Activated CD4-positive, alpha-beta memory T cell treated with anti-CD3 and anti-CD28 coated beads, Interleukin-2, amount 10 ng/mL, durations not matched to agents 7 days and 5 days (primary cell): ENCODE measurements at places on chromosomes 6 and 20. TPM values are rescaled to one million over a fixed set of nuclear protein-coding genes. Genes with fewer than 3 reads are reported as not detected.

DNA sequence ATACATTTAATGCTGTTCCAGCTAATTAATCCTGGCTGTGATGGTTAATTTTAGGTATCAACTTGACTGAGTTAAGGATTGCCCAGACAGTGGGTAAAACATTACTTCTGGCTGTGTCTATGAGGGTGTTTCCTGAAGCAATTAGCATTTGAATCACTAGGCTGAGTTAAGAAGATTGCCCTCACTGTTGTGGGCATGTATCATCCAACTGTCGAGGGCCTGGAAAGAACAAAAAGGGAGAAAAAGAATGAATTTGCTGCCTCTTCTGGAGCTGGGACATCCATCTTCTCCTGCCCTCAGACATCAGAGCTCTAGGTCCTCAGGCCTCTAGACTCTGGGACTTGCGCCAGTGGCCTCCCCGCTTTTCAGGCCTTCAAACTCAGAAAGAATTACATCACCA lies 34.3 kb downstream of the SDHAF4 start:
- no peak overlapping the region for H3K4me3 ChIP-seq
- H3K36me3 ChIP-seq: peaks cover 8% of the 10 kb centered on the region
- peaks cover 7% of the 10 kb centered on the region for H3K4me1 ChIP-seq
- no peaks in the 10 kb centered on the region for H3K27me3 ChIP-seq
- no peak for DNase-seq

Gene FNDC1
- not detected for total RNA-seq

GRCh38 chr20:37520419-37520955 lies 563 bp upstream of the NNAT start:
- peaks cover 29% of the 10 kb centered on the region for H3K36me3 ChIP-seq
- no peak for DNase-seq
- H3K4me1 ChIP-seq: peaks cover 23% of the 10 kb centered on the region
- no peak overlapping the region for H3K27ac ChIP-seq
- no peaks in the 10 kb centered on the region for H3K27me3 ChIP-seq

DNA sequence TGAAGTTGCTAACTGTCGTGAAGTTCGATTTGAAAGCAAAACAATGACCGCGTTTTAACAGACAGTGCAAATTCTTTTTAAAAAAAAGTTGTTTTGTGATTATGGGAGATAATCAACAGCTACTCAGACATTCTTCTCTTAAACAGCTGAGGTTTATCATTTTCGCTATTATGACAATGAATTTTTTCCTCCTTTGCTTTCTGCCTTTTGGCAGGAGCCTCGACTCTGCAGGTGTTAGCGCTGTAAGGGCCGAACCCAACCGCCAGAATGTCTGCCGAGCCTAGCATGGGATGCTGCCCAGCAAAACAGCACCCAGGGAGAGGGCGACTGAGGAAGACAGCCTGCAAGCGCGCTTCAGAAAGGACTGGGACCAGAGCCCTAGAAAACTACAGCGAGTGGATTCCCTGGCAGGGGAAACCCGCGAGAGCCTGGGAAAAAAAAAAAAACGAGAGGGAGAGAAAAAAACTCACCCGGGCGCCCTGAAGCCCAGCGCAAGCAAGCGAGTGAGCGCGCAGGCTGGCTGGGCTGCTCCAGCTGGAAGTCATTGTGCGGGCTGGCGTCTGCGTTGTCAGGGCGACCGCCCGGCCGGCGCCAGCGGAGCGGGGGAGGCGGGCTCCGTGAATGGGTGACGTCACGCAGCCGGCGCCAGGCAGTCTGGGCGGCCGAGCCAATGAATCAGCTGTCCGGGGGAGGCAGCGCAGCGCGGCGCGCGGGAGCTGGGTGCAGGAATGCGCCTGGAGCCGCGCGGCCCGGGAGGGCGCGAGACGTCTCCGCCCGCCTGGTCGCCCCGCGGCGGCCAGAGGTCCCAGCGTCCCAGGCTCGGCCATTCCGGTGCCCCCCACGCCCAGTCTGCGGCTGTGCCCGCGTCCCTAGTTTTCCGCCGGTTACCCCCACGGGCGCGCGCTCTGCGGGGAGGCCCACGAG lies 32.7 kb upstream of the ID4 start:
- peaks cover 20% of the 10 kb centered on the region for H3K27me3 ChIP-seq
- H3K4me3 ChIP-seq: peak overlapping the region; percentile 33
- H3K27ac ChIP-seq: no peak overlapping the region

DNA sequence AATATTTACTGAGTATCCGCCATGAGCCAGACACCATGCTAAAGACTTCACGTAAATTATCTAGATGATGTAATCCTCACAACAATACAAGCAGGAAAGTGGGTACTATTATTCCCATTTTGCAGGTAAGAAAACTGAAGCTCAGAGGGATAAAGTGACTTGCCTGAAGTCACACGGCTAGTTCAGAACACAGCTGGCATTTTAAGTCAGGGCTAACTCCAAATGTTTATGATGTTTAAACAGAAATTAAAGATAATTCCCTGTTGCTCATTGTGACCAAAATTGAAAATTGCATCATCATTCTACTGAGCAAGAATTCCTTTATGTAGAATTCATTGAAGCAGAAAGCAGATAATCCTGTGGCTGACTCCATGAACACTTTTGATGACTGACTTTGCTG lies 71.3 kb upstream of the STXBP5 start:
- H3K4me1 ChIP-seq: peaks cover 2% of the 10 kb centered on the region
- DNase-seq: no peak
- no peak overlapping the region for H3K4me3 ChIP-seq
- no peak overlapping the region for H3K27ac ChIP-seq
- no peaks in the 10 kb centered on the region for H3K36me3 ChIP-seq
- H3K27me3 ChIP-seq: no peaks in the 10 kb centered on the region

- H3K36me3 ChIP-seq: no peaks in the 10 kb centered on the region
- H3K27me3 ChIP-seq: no peaks in the 10 kb centered on the region
- H3K4me1 ChIP-seq: no peaks in the 10 kb centered on the region
- H3K27ac ChIP-seq: no peak overlapping the region
These were observed 102.7 kb downstream of the PTPRK start for GRCh38 chr6:128417698-128418097.

GRCh38 chr6:134628154-134628553 lies 310.2 kb upstream of the SGK1 start:
- H3K27ac ChIP-seq: no peak overlapping the region
- H3K4me1 ChIP-seq: peaks cover 12% of the 10 kb centered on the region
- H3K27me3 ChIP-seq: peaks cover 4% of the 10 kb centered on the region

- no peak overlapping the region for H3K4me3 ChIP-seq
- peaks cover 51% of the 10 kb centered on the region for H3K36me3 ChIP-seq
- no peak overlapping the region for H3K27ac ChIP-seq
These were observed 9.6 kb downstream of the DYNLRB1 start for GRCh38 chr20:34525709-34526416.

GRCh38 chr6:132952031-132952867 lies 137.9 kb downstream of the RPS12 start:
- DNase-seq: no peak
- no peaks in the 10 kb centered on the region for H3K4me1 ChIP-seq
- peaks cover 36% of the 10 kb centered on the region for H3K27me3 ChIP-seq
- no peak overlapping the region for H3K4me3 ChIP-seq

GRCh38 chr6:140879946-140880345 lies 1252.8 kb upstream of the GJE1 start:
- no peaks in the 10 kb centered on the region for H3K36me3 ChIP-seq
- H3K27me3 ChIP-seq: no peaks in the 10 kb centered on the region
- H3K4me3 ChIP-seq: no peak overlapping the region
- no peak for DNase-seq
- no peak overlapping the region for H3K27ac ChIP-seq
- H3K4me1 ChIP-seq: no peaks in the 10 kb centered on the region

GRCh38 chr6:147742440-147742839 lies 233.9 kb downstream of the SAMD5 start:
- no peaks in the 10 kb centered on the region for H3K36me3 ChIP-seq
- H3K4me1 ChIP-seq: no peaks in the 10 kb centered on the region
- H3K4me3 ChIP-seq: no peak overlapping the region
- H3K27ac ChIP-seq: no peak overlapping the region

Gene PCED1A
- total RNA-seq: 25.0 TPM

DNA sequence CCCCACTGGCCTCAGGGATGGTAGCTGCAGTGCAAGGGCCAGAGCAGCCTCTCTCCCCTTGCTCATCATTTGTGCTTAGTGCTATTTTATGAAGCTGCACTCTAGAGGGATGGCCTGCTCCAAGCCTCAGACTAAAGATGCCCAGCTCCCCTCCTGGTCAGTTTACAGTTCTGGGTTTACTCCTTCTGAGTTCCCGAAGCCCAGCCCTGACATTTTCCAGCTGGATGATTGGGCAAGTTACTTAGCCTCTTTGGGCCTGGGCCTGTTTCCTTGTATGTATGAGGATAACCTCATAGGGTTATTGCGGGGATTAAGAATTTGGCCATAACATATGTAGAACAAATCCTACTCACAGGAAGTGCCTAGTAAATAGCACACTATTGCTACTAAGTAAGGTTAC lies 31.8 kb upstream of the EMILIN3 start:
- no peaks in the 10 kb centered on the region for H3K36me3 ChIP-seq
- H3K27me3 ChIP-seq: no peaks in the 10 kb centered on the region
- DNase-seq: no peak
- H3K4me1 ChIP-seq: no peaks in the 10 kb centered on the region

DNA sequence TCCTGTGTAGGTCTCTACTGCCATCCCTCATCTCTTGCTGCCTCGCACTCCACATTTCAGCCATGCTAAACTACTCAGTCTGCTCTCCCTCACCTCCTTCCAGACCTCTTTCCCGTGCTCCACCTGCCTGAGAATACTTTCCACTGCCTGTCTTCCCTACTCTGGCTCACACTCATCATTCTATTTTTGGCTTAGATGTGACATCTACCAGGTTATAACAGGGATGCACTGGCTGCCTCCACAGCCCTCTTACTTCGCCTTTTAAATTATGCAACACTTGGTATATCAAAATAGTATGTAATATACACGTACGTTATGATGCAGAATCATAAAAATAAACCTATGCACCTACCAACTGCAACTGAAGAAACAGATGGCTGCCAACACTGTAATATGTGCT lies 222.8 kb upstream of the DTNBP1 start:
- peaks cover 4% of the 10 kb centered on the region for H3K27me3 ChIP-seq
- no peak overlapping the region for H3K4me3 ChIP-seq
- H3K36me3 ChIP-seq: no peaks in the 10 kb centered on the region
- DNase-seq: no peak
- H3K27ac ChIP-seq: no peak overlapping the region

GRCh38 chr6:38067263-38067980 lies 247.9 kb downstream of the ZFAND3 start:
- no peaks in the 10 kb centered on the region for H3K27me3 ChIP-seq
- peaks cover 15% of the 10 kb centered on the region for H3K36me3 ChIP-seq
- H3K4me1 ChIP-seq: no peaks in the 10 kb centered on the region
- no peak for DNase-seq

DNA sequence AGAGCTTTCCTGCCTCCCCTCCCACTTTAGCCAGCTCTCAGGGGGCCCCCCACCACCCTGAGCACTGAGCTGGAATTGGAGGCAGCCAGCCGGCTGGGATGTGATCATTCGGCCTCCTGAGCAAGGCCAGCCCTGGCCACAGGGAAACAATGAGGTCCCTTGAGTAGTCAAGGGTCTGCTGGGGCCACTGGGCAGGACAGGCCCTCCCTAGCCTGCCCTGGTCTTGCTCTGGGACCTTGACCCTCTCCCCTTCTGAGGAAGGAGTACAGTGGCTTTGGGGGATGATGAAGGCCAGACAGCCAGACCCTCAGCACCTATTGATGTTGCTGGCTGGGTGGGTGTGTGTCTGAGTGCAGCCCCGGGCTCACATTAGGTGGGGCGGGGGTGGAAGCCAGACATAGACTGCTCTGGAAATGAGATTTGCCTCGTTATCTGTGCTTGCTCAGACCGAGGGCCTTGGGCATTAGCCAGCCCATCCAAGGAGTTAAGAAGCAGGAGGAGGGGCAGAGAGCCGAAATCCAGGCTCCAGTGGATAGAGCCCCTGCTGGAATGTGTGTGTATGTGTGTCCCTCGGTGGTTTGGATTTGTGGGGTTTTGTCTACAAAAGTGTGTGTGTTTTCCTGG lies 21.3 kb downstream of the CD40 start:
- no peak for DNase-seq
- H3K4me1 ChIP-seq: no peaks in the 10 kb centered on the region
- peaks cover 38% of the 10 kb centered on the region for H3K27me3 ChIP-seq
- no peak overlapping the region for H3K4me3 ChIP-seq

GRCh38 chr20:43579861-43580793 lies 10.6 kb upstream of the IFT52 start:
- no peak overlapping the region for H3K27ac ChIP-seq
- no peak overlapping the region for H3K4me3 ChIP-seq
- H3K36me3 ChIP-seq: no peaks in the 10 kb centered on the region
- peaks cover 4% of the 10 kb centered on the region for H3K4me1 ChIP-seq
- peaks cover 3% of the 10 kb centered on the region for H3K27me3 ChIP-seq

Gene TSBP1
- not detected for total RNA-seq

Gene GJA10
- total RNA-seq: 3.5 TPM

DNA sequence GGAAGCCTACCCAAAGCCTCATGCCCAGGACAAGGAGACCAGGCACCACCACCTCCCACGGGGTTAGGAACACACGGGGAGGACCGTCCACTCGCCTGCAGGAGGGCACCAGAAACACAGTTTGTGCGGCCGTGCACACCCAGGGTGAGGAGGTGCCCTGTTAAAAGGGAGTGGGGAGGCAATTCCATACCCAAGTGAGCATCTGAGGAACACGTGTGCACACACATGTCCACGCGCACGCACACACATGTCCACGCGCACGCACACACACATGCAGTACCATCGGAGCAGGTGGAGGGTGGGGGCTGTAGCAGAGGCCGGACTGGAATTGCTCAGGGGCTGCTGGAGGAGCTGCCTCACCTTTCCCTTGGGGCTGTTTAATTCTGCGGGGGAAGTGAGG lies 259.4 kb downstream of the TAF4 start:
- H3K27me3 ChIP-seq: no peaks in the 10 kb centered on the region
- DNase-seq: no peak
- no peak overlapping the region for H3K4me3 ChIP-seq
- no peaks in the 10 kb centered on the region for H3K36me3 ChIP-seq

Gene CST4
- not detected for total RNA-seq

Gene DDX39B
- 434 TPM for total RNA-seq

Gene TCF19
- total RNA-seq: 78.9 TPM

- H3K4me3 ChIP-seq: no peak overlapping the region
- peaks cover 7% of the 10 kb centered on the region for H3K36me3 ChIP-seq
- peak overlapping the region; percentile 23 for H3K27ac ChIP-seq
- no peaks in the 10 kb centered on the region for H3K27me3 ChIP-seq
These were observed 138.8 kb downstream of the HFE start for GRCh38 chr6:26225848-26226578.

Gene SMPDL3A
- not detected for total RNA-seq
